ENCODE measurements at places on chromosomes 2 and 18.

DNA sequence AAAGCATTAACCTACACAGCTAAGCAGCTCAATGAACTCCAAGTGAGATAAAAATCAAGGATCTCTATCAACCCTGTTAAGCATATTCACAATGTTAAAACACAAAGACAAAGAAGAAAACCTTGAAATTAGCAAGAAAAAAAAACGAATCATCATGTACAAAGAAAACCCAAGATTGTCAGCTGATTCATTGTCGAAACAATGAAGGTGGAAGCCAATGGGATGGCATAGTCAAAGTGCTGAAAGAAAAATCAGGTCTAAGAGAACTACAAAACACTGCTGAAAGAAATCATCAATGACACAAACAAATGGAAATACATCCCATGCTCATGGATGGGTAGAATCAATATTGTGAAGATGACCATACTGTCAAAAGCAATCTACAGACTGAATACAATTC lies 32.5 kb downstream of the NMS start:
- DNase-seq, result no peak

DNA sequence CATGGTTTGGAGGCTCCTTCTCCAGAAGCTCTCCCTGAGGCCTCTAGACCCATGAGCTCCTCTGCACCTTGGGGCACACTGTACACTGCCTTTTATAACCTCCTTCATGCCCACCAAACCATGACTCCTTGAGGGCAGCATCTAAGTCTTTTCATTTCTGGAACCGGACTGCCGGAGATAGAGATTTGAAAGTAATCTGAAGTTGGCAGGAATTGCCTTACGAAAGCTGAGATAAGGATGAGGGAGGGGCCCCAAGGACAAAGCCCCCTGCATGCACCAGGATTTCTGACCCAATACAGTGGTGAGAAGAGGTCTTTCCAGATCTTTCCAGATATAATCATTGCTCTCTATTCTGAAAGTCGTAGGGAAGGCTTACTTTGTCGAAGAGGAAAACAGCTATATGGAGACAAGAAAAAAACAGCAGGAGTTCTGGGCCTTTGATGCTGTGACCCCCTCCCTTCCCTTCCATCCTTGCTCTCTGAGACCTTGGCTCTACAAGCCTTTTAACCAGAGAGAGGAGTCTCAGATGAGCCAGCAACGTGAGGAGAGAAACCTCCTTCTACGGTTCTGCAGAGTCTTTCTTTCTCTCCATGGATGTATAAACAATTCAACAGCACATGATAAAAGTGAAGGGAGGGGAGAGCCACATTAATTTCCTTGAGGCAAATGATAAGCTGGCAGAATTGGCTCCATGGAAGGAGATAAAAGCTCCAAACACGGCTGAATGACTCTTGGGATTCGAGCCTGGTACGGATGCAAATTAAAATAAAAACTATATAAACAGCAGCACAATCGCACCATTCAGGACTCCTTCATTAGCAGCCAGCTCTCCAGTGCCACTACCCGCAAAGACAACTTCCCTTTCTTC lies 88.0 kb upstream of the RTN4 start:
- DNase-seq, result no peak

GRCh38 chr2:184425083-184425482 lies 173.2 kb upstream of the ZNF804A start:
- DNase-seq, result no peak

- DNase-seq, result no peak
These were observed 1337.9 kb upstream of the CHAC2 start for GRCh38 chr2:52429740-52430139.

- no peak for DNase-seq
These were observed 3.3 kb downstream of the RNF125 start for GRCh38 chr18:32021756-32022564.

Measured in kidney glomerular epithelial cell (primary cell).